ENCODE measurements at places on chromosomes 11 and 22.

GRCh38 chr11:94649254-94649653, 82.1 kb downstream of the PIWIL4 start:
- no peak for DNase-seq

GRCh38 chr22:29266564-29267461, 968 bp downstream of the RHBDD3 start:
- DNase-seq: no peak

- peak; percentile 66 for DNase-seq
These were observed 8.2 kb downstream of the CBX7 start for GRCh38 chr22:39144101-39144767.

- peak; percentile 3 for DNase-seq
These were observed 393 bp downstream of the ST13 start for GRCh38 chr22:40855979-40856512.

DNA sequence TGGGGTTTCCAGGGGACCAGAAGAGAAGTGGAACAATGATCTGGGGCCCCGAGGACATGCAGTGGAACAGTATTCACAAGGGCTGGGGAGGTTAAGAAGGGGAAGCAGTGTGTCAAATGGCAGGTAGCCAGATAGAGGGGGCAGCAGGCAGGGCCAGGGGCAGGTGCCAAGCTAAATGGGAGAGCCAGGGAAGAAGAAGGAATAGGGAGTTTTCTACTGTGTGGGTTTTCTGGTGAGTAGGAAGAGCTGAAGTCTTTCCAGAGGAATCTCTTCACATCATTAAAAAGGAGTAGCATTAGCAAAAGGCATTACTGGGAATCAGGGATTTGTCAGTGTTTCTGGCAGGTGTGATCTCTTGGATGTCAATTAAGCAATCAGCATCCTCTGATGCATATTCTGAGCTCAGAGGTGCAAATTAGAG, 55.8 kb downstream of the IRAG1 start:
- DNase-seq: no peak

DNA sequence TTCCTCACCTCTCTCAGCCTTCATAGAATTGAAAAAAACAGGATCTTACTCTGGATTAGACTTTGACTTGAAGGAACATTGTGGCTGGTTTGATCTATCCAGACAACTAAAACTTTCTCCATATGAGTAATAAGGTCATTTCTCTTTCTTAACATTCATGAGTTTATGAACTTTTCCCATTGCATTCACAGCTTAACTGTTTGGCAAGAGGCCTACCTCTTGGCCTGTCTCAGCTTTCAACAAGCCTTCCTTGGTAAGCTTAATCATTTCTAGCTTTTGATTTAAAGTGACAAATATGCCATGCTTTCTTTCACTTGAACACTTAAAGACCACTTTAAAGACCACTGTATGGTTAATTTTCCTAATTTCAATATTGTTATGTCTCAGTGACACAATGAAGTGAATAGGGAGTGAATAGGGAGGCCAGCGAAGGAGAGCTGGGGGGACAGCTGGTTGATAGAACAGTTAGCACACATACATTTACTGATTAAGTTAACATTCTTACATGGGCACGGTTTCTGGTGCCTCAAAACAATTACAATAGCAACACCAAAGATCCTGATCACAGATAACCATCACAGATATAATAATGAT, 17.0 kb downstream of the IMMP1L start:
- DNase-seq: no peak

DNA sequence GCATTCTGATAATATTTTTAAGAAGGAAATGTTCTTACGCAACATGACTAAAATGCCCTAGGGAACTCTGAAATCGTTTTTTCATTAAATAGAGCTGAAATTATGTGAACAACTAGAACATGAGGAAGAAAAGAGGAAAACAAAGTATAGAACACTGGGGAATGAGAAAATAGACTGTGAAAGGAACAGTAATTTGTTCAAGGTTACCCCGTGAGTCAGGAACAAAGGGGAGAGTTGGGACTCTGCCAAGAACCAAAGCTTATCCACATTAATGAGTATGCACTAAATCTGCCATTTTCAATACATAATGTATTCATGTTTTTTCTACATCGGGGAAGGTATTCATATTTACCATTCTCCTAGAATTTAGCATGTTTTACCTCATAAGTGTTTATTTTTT, 961.8 kb upstream of the CCDC90B start:
- DNase-seq: no peak

- DNase-seq: no peak
These were observed 11.7 kb upstream of the RBMXL2 start for GRCh38 chr11:7077101-7077500.

DNA sequence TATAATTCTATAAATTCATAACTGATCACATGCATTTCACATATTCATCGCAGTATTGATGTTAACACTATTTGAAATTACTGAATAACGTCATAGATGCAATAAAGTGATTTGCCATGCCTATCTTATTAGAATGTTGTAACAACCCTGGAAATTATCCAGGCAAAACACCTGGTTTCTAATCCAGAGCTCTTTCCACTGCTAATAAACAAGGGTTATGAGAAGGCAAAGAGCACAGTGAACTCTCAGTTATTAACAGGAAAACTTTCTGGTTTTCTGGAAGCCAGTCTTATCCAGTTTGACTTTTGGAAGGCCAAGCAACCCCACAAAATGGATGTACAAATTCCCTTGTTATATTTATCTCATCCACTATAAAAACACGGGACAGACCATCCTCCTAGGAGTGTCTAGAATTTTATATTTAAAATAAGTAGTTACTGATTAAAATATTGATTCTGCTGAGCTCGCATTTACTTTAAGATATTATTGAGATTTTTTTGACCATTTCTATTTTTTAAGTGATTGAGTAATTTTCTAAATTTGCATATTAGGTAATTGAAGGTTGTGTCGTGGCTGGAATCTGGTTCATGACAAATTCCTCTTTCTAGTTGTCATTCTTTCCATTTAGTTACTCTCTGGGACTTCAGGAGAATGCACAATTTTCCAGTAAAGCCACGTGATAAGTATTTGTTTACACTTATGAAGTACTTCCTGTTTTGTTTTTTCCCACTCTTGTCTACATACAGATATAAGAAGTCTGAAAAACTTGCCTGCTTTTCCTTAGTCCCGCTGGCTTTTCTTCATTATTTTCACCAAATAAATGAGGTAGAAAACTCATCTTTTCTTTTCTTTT, 47.9 kb downstream of the DCUN1D5 start:
- no peak for DNase-seq

GRCh38 chr11:64853709-64854108, 9.3 kb upstream of the CDC42BPG start:
- peak; percentile 59 for DNase-seq

DNA sequence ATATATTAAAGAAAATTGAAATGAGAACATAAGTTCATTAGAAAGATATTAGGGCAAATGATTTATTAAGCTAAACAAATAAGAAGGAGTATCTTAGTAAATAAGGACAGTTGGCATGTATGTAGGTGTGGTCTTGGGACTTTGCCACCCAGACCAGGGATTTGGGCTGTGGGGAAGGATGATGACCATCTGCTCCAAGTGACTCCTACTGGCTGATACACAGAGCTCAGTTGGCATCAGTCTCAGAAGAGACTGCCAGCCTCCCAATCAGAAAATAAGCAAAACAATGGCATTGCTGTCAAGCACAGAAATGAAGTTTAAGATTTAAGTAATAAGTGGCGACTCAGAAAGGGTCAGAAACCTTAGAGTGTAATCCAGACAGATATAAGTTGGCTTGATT, 49.5 kb downstream of the PAX6 start:
- DNase-seq: no peak

GRCh38 chr11:109795234-109795633, 298.0 kb upstream of the ZC3H12C start:
- DNase-seq: no peak

DNA sequence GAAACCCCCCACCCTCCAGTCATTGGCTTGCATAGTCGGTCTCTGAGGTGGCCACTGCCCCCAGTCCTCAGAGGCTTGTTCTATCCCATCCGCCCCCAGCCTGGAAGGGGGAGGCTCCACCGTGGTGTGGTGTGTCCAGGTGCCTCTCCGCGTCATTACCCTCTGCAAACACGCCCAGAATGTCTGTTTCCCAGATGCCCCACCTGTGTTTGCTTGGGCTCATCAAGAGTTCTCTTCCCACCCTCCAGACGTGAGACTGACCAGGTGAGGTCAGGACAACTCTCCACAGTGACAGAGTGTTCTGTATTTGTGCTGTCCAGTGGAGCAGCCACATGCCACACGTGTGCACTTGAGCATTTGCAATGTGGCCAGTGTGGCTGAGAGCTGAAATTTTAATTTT, 24.9 kb downstream of the LRRC10B start:
- DNase-seq: no peak

GRCh38 chr11:128190312-128190711, 397.0 kb downstream of the ETS1 start:
- DNase-seq: peak; percentile 14

- no peak for DNase-seq
These were observed 5.7 kb downstream of the DRICH1 start for GRCh38 chr22:23626286-23626975.

GRCh38 chr22:39814899-39815298, 78.7 kb downstream of the ENTHD1 start:
- DNase-seq: no peak

GRCh38 chr22:47062126-47062525, 299.7 kb downstream of the TBC1D22A start:
- no peak for DNase-seq

DNA sequence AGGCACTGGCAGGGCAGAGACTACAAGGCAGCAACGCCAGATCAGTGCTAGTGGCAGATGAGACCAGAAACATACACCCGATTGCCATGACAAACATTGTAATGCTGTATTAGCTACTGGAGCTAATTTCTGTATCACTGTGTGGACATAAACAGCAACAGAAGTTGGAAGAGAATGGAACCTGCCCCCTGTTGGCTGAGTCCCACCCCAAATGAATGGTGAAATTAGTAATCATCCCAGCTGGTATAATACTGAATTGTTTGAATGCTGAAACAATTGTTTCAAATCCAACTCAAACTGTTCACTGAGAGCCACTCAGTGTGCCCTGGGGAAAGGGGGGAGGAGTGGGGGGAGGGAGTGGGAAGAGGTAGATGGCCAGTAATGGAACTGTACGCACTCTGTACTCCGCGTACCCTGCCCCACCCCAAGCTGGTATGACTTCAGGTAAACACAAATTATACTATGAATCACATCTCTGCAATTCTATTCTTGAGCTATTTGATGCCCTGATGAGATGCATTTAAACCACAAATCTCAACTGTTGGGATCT, 11.2 kb upstream of the BIRC3 start:
- DNase-seq: peak; percentile 35

GRCh38 chr11:98793276-98793675, 227.5 kb upstream of the CNTN5 start:
- DNase-seq: no peak

DNA sequence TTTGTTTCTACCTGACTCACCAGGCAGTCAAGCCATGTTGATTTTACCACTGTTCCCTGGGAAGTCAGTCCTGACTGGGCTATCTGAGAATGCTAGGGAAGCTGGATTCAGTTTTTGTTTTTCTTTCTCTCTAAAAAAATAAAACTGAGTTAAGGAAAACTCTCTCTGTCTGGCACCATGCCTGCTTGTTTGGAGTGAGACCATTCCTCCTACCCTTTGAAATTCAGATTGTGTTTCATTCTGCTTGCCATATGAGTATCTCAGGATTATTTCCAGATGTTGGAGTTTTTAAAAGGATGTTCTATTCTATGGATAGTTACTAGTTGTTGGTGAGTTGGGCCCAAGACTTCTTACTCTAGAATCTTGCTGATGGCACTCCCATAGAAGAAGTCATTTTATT, 1917.0 kb downstream of the LRRC4C start:
- no peak for DNase-seq

DNA sequence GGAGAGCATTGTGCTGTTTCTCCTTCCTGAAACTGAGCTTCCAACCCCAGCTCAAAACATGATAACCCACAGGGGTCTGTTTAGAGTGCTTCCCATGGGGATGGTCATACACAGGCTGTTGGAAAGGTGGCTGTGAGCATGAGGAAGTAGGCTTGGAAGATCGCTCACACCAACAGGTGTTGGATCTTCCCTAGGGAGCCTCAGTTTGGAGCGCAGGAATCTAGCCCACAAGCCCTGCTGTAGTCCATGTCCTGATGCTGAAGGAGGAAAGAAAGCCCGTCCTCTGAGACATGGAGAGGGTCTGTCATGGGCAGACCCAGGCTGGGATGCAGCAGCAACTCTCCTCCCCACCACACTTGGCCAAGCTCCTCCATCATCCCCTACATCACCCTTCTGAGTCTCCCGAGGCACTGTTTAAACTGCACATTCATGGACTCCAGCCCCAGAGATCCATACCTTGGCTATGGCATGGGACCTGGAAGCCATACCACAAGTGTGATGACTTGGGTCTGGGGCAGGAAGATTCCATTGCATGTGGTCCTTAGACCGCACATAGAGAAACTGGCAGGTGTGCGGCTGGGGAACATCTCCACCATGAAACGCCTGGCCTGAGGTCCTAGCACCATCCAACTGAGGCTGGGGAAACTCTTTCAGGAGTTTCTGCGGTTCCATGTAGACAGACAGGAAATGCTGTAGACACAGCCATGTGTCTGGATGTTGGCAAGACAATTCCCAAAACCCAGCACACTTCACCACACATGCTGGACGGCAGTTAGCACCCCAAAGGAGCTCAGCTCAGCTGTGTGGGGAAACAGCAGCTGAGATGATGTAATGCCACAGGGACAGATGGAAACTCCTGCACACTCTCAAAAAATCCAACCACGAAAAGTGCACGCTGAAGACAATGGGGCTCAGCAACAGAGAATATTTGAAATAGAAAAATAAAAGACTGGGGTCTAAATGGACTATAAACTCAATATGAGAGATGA, 27.6 kb upstream of the TTC12 start:
- no peak for DNase-seq

DNA sequence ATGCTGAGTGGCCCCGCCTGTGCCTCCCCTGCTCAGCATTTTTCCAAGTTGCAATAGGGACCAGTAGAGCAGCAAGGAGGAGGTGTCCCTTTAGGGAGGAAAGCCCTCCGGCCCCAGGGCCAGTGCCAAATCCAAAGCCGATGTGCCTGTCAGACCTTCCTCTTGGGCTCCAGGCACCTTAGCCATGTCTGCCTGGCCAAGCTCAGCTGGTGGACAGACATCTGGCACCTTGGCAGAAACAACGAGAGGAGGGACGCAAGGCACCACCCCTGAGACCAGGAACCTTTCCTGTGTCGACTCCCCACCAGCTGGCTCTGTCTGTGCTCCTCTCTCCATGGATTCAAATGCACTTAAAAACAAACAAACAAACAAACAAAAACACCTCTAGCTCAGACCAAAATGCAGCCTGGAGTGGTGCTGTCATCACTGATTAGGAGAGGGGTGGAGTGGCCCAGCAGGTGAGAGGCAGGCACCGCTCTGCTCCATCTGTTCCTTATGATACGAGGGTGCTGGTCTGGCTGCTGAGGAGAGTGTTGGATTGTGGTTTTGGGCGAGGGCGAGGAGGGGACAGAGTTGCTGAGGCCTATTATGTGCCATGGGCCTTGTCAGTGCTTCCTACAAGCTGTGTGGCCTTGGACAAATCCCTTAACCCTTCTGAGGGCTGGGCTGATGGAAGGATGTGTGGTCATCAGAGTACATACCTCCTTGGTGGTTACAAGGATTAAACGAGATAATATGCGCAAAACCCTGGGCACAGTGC, 46.2 kb downstream of the TP53I11 start:
- no peak for DNase-seq

GRCh38 chr11:15635521-15635920, 520.8 kb downstream of the INSC start:
- no peak for DNase-seq

- no peak for DNase-seq
These were observed 35.5 kb downstream of the FZD4 start for GRCh38 chr11:86919557-86920210.

Measured in CD4-positive, alpha-beta T cell treated with Interleukin-6 at 100 ng/mL for 8 hours (primary cell).